ENCODE measurements at places on chromosomes 12 and 14.
A peak's percentile ranks its signal among the peaks of the same experiment; 100 is the strongest.

- no peak for DNase-seq
Measured at GRCh38 chr12:63047146-63047545, 103.9 kb downstream of the AVPR1A start.

GRCh38 chr12:131775392-131776236 is 52.6 kb upstream of the MMP17 start:
- DNase-seq = no peak

GRCh38 chr14:61474015-61474414 is 152.6 kb downstream of the PRKCH start:
- no peak for DNase-seq

- DNase-seq = no peak
Measured at GRCh38 chr12:130919086-130919485, 34.6 kb upstream of the ADGRD1 start.

GRCh38 chr14:92647797-92648279 is 100.6 kb downstream of the LGMN start:
- no peak for DNase-seq

- DNase-seq = no peak
Measured at GRCh38 chr14:20801726-20802125, 918 bp downstream of the RNASE1 start.

- no peak for DNase-seq
Measured at GRCh38 chr14:78519863-78520262, 349.7 kb downstream of the NRXN3 start.

- DNase-seq = no peak
Measured at GRCh38 chr12:104823985-104824461, 134.1 kb downstream of the SLC41A2 start.

- no peak for DNase-seq
Measured at GRCh38 chr12:10600988-10601387, 12.4 kb downstream of the MAGOHB start.

DNA sequence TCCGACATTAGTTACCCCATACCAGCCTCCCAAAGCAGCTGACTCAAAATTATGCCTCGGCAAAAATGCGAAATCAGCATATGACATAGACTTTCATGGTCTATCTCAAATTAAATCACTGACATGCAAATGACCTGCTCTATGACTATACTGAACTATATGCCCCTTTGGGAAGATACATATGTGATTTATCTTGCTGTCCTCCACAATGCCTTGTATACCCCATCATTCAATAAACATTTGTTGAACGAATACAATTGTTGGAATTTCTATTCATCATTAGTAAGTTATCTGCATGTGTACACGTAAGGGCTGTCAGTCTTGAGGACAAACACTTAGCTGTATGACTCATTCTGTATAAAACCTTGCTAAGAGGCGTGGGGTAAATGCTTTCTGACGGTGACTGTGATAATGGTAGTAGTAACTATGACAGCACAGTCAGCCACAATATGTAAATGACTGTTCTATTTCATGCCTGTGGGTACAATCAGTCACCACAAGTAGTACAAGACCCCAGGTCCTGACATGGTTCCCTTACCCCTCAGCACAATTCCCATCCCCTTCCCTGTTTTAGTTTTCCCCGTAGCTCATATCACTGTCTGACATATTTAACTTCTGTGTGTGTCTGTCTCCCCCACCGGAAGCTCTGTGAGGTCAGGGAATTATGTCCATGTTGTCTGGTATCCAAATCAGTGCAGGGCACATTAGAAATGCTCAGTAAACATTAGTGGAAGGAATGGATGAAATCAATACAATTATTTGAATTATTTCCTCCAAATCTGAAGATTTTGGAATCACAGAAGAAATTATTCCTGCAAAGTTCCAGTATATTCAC is 42.8 kb downstream of the STXBP6 start:
- DNase-seq = no peak

DNA sequence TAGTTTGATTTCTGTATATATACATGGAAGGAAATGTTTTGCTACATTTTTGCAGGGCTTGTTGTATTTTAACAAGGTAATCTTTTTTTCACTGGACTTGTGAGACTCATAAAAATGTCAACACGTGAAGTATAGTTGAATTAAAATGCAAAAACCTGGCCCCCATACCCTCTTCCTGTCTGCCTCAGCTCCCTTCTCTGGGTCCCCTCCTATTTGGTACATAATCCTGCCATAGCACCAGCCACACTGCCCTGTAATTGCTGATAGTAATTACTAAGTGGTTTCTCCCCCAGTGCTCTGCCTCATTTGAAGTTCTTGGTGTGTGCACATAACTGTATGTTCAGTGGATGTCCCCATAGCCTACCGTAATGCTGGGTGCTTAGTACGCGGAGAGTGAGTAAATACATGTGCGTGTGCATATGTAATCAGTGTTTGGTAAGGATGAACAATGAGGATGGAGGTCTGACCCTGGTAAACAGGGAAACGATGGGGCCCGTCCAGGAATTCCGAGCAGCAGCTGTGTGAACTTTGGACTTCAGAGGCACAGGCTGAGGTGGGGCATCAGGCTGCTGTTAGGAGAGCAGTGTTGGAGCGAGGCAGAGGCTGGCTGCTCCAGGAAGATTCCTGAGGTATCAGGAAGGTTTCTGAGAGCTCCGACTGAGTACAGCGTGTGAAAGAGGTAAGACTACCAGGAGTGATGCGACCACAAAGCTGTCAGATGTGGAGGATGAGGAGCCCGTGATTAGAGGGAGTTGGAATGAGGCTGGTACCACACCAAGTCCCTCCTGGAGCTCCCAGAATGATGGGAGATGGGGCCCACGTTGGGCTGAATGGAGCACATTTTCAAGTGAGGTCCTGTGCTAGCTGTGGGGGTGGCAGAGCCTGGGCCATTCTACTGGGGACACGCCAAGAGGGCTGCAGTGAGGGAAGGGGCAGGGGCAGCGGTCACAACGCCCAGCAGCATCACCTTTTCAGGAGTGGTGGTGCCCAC is 106.8 kb downstream of the PELI2 start:
- no peak for DNase-seq

- DNase-seq = no peak
Measured at GRCh38 chr14:77870646-77871045, 70.7 kb downstream of the ADCK1 start.

DNA sequence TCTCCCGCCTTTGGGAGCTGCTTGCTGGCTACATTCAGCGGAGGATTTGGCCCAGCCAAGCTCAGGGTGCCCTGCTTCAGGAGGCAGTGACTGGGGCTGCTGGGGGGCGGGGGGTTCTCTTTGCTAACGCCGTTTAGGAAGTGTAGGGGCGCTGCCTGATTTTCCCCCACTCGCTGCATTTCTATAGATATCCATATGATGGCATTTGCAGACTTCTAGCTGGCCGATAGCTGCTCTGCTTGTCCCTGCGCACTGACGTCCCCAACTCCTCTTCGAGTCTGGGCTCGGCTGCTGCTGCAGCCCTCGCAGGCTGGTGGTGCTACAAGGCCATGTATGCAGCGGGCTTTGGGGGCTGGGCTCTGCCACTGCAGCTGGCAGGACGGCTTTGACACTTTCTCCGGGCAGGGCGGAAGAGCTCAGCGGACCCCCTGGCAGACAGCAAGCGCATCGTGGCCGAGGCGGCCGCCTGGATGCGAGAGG is 3.1 kb downstream of the LRFN5 start:
- DNase-seq = no peak

- DNase-seq = no peak
Measured at GRCh38 chr12:57190037-57190436, 26.6 kb upstream of the NXPH4 start.

- no peak for DNase-seq
Measured at GRCh38 chr12:56387152-56387736, 24.6 kb upstream of the APOF start.

DNA sequence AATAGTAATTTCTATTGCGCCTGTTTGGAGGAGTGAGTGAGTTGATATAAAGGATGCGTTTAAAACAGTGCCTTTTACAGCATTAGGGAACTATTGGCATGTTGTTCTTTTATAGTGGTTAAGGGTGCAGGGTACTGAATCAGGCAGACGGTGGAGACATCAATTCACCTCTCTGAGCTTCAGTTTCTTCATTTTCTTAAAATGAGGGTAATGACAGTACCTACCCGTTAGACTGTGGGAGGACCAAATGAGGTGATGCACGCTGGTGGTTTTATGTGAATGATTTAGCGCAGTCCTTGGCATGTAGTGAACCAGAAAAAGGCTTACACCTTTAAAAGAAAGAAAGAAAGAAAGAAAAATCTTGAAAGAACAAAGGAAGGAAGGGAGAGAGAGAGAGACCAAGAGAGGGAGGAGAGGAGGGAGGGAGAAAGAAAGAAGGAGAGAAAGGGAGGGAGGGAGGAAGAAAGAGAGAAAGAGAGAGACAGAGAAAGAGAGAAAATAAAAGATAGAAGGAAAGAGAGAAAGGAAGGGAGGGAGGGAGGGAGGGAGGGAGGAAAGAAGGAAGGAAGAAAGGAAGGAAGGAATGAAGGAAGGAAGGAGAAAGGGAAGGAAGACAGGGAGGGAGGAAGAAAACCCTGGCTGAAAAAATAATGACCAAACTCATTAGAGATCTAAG is 22.2 kb upstream of the CCND2 start:
- peak; percentile 49 for DNase-seq

DNA sequence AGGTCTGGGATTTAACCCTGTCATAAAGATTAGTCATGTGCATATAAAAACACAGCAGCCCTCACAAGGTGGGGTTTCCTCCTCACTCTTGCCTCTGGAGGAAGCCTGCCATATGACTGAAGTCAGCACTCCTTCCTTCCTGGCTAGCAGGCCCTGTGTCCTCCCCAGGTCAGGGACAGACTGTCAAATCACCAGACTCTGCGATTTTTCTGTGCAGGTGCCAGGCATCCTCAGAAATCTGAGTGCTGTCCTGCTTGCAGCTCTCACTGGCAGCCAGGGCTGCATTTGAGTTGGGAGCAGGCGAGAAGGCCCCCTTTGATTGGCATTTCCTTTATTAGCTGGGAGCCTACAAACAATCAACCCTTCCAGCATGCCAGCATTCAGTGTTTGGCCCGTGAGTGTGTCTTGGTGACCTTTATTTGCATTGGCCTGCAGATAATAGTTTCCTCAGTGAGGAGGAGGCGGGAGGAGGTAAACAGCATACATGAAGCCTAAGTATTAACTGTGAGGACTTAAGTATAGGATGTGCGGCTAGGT is 183.8 kb upstream of the ARHGAP5 start:
- DNase-seq = no peak

- peak; percentile 9 for DNase-seq
Measured at GRCh38 chr14:100025111-100025510, 40.1 kb upstream of the EVL start.

DNA sequence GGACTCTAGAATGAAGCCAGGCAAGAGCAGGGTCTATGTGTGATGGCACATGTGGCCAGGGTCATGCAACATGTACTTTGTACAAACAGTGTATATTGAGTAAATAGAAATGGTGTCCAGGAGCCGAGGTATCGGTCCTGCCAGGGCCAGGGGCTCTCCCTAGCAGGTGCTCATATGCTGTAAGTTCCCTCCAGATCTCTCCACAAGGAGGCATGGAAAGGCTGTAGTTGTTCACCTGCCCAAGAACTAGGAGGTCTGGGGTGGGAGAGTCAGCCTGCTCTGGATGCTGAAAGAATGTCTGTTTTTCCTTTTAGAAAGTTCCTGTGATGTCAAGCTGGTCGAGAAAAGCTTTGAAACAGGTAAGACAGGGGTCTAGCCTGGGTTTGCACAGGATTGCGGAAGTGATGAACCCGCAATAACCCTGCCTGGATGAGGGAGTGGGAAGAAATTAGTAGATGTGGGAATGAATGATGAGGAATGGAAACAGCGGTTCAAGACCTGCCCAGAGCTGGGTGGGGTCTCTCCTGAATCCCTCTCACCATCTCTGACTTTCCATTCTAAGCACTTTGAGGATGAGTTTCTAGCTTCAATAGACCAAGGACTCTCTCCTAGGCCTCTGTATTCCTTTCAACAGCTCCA is 39.6 kb downstream of the DAD1 start:
- no peak for DNase-seq

DNA sequence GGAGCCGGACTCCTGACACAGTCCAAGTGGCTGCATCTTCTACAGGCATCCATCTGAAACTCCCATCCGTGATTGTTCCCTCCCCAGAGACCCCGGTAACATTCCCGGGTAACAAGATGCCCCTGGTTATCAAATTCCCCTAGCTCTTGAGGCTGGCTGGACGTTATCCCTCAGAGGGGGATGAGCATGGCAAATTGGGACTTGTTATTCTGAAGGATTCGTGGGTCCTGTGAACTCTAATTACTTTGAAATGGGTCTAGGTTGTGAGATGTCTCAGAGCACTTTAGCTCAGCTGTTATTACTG is 642 bp upstream of the PAN2 start:
- DNase-seq = no peak

GRCh38 chr12:125142601-125143000 is 77.4 kb downstream of the AACS start:
- DNase-seq = no peak

GRCh38 chr12:80553316-80553715 is 109.3 kb downstream of the PTPRQ start:
- DNase-seq = no peak

DNA sequence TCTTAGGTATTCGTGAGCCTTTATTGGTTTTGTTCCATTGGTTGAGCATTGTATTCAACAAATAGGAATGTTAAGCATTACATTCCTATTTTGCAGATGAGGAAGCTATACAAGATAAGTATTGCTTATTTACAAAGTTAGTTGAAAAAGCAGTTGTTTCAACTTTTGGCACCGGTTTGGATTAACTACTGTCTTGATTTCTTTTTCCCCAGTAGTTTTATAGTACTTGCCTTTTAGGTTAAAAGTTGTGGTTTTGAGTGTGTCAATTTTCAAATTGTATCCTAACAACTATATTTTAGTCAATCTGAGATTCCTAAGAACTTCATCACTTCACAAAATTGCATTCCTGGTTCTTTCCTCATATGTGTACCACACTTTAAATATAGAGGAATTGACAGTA is 23.8 kb upstream of the MBIP start:
- DNase-seq = no peak

- DNase-seq = no peak
Measured at GRCh38 chr12:66352197-66352596, 49.9 kb downstream of the HELB start.

Data from CD4-positive, alpha-beta T cell treated with Interleukin-15 for 4 hours (primary cell).